ENCODE measurements at places on chromosomes 16 and 17.

- no peak for DNase-seq
These were observed 185.8 kb downstream of the SNX29 start for GRCh38 chr16:12162151-12162985.

- no peak for DNase-seq
These were observed 4.2 kb downstream of the SLC2A4 start for GRCh38 chr17:7285679-7286078.

- DNase-seq: no peak
These were observed 56.2 kb downstream of the RPH3AL start for GRCh38 chr17:296379-296778.

DNA sequence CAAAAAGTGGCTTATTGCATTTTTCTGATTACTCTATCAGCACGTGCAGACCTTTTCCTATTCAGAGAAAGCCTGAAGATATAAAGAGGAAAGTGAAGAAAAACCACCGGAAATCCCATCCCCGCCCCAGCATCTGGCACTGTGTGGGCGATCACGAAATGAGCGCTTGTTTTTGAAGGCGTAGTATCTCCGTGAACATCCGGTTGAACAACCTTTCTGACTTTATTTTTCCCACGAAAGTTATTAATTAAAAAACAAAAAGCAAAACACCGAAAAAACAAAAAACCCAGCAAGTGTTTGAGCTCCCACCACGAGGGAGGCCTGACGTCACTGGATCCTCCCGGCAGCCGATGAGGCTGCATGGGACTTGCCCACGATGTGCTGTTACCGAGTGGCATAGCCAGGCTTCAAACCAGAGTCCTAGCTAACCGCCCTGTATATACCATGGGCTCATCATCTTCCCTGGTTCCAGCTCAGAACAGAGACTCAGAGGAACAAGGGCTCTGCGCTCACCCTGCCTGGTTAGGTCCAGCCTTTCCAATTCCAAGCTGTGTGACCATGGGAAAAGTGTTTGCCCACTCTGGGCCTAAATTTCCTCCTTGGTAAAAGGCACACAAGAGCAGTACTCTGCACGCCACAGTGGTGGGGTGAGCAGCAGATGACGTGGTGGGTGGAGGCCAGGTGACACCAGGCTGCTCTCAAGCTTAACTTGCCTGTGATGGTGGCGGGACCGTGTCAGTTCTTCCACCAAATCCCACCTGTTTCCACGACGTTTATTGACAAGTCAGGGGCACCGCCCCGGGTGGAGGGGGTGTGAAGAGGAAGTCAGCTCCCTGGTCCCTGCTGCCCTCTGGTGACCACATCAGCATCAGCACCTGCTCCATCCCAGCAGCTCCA, 34.3 kb upstream of the IL21R start:
- peak; percentile 85 for DNase-seq

DNA sequence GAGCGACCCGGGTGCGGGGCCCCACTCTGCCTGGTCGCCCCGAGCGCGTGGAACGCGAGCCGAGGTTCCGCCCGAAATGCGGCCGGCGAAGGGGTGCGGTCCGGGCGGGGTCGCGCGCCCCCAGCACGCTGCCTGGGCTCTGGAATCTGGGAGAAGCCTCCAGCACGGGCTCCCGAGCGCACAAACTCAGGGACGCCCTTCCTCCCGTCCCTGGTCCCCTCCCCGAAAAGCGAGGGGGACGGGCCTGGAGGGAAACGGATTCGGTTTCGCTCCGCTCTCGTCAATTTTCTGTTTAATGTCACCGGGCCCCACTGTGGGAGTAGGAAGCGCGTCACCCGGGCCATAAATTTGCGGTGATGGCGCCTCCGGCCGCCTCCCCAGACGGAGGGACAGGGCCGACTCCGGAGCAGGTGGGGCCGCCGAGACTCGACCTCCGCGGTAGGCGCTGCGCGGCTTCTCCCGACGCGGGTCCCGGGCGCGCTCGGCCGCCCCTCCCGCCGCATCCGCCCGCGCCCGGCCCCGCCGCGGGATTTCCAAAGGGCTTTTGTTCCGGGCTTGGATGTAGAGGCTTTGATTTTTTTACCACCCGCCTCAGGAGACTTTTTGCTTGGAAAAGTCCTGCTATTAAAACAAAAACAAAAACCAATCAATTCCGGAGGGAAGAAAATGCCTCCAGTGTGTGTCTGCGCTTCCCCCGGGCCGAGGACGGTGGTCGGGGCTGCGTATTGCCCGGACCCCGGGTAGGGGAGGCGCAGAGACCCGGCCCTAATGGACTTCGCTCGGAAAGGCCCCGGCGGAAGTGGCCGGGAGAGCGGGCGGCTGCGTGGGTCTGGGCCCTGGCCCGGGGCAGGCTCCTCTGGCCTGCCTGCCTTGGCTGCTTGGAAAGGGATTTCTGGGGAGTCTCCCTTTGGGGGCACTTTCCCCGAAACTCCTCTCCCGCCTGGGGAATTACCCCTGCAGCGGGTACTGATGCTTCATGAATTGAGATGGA, 7.9 kb upstream of the BAHCC1 start:
- DNase-seq: peak; percentile 83

DNA sequence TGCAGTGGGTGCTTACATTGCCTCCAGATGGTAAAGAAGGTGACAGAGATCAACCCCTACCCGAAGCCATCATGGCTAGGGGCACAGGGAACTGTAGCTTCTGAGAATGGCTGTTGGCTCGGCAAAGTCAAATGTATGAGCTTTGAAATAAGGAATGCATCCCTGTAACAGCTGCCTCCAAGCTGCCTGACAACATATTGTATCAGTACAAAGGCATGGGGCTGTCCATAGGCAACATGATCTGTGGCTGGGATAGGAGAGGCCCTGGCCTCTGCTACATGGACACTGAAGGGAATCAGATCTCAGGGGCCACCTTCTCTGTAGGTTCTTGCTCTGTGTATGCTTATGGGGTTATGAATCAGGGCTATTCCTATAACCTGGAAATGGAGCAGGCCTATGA, 119.2 kb upstream of the NETO2 start:
- peak; percentile 17 for DNase-seq

DNA sequence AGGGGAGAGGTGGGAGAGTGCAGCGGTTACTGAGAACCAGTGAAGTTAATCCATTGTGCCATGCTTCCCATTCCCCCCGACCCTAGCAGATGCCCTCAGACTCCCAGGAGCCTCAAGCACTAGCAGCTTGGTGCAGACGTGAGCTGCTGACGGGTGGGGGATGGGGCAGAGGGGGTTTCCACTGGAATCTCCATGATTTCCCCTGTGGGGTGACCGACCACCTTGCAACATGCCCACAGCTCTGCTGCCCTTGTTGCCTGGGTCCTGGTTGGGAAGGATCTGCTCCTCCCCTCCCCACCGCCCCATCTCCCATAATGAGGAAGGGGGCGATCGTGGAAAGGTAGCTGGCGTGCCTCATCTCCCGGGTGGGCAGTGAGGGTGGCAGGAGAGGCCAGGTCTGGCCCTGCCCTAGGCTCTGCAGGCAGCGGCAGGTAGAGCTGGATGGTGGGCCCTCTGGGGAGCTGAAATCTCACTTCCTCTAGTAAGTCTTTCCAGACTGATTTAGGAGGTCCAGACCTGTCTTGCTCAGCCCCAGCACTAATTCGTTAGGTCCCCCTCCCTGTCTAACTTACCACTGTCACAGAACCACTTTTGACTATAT, 9.6 kb downstream of the FLOT2 start:
- DNase-seq: no peak

DNA sequence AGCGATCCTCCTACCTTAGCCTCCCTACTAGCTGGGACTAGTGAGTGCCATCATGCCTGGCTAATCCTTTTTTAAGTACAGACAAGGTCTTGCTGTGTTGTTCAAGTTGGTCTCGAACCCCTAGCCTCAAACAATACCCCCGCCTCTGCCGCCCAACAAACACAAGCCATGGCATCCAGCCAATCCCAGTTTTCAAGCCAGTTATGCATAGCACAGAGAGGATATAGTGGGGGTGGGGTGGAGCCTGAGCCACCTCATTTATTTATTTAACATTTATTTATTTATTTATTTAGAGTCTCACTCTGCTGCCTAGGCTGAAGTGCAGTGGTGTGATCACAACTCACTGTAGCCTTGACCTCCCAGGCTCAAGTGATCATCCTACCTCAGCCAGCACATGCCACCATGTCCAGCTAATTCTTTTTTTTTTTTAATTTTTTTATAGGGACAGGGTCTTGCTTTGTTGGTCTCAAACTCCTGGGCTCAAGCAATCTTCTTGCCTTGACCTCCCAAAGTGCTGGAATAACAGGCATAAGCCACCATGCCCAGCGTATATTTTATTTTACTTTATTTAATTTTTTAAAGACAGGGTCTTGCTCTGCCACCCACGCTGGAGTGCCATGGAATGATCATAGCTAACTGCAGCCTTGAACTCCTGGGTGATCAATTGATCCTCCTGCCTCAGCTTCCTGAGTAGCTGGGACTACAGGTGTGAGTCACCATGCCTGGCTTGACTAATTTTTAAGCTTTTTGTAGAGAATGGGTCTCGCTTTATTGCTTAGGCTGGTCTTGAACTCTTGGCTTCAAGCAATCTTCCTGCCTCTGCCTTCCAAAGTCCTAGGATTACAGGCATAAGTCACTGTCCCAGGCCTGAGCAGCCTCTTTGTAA, 26.2 kb upstream of the KLHL11 start:
- DNase-seq: no peak

DNA sequence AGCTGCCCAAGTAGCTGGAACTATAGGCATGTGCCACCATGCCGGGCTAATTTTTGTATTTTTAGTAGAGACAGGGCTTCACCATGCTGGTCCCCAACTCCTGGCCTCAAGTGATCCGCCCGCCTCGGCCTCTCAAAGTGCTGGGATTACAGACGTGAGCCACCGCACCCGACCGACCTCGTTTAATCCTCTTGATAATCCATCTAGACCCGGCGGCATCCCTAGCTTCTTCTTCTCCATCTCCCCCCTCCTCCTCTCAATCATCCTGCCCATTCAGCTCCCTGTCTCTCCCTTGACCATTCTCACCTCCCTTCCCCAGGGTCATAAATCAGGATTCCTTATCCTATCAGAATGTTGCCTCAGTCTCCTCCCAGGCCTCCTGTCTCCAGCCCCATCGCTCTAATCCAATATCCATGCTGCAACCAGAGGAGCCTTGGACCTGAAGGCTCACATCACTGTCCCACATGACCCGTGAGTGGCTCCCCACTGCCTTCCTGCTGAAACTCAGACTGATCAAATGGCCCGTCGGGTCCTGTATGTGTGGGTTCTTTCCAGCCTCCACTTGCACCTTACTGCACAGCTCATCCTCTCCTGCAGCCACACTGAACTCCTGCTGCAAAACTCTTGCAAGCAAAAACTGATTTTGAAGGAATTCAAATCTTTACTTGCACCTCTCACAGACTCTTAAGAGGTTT, 74.1 kb upstream of the CDH5 start:
- no peak for DNase-seq

- DNase-seq: no peak
These were observed 762 bp downstream of the WDR59 start for GRCh38 chr16:74984194-74984528.

DNA sequence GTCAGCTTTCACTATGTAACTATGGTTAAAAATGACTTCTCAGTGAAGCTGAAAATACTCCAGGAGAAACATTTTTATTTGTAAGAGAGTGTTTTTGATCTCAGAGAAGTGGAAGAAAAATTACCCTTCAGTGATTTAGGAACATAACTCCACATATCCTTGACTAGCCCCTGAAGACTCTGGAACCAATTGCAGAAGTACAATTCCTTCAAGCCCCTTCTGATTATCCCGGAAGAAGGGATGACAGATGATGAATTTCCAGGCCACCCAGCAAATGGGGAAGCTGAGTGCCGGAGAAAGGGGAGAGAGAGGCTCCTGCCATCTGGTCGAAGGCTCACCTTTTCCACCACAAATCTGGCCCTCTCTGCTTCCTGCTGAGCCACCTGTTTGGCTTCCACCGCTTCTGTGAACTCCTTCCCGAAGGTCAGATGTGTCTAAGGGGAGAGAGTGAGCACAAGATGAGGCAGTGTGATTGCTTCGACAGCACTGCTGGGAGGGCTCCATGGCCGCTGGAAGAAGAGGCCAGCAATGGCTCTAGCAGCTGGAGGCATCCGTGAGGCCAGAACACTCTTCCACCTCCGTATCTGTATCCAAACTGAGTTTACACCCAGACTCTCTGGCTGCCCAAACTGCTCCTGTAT, 8.1 kb downstream of the PHB1 start:
- DNase-seq: peak; percentile 80

GRCh38 chr16:54602666-54603065, 316.1 kb upstream of the IRX3 start:
- DNase-seq: peak; percentile 86

DNA sequence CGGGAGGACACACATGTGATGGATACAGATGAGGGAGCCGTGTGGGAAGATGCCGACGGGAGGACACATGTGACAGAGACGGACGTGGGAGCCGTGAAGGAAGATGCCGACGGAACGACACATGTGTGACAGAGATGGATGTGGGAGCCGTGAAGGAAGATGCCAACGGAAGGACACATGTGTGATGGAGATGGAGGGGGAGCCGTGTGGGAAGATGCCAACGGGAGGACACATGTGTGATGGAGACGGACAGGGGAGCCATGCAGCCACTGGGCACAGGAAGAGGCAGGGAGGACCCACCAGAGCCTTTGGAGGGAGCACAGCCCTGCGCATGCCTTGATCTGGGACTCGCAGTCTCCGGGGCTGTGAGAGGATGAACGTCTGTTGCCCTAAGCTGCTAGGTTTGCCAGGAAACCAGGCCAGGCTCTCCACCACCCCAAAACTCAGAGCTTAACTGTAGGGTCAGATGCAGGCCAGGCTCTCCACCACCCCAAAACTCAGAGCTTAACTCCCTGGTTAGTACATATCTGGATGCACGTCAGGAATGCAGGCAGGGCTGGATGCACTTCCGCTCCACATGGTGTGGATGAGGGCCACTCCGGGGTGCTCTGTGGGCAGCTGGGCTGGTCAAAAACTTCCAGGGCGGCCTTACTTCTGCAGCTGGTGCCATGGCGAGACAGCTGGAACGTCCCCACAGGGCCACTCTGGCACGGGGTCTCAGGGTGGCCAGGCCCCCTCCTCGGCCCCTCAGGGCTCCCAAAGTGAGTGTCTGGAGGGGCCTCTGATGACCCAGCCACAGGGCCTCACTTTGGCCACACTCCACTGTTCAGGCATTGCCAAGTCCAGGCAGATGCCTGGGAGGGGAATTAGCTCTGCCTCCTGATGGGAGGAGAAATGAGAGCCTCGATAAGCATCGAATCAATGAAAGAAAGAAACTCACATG, 47.7 kb upstream of the ZNF469 start:
- peak; percentile 48 for DNase-seq

- DNase-seq: no peak
These were observed 201.7 kb downstream of the MAP2K4 start for GRCh38 chr17:12222392-12222791.

GRCh38 chr17:65677932-65678331, 116.5 kb upstream of the AXIN2 start:
- DNase-seq: no peak

DNA sequence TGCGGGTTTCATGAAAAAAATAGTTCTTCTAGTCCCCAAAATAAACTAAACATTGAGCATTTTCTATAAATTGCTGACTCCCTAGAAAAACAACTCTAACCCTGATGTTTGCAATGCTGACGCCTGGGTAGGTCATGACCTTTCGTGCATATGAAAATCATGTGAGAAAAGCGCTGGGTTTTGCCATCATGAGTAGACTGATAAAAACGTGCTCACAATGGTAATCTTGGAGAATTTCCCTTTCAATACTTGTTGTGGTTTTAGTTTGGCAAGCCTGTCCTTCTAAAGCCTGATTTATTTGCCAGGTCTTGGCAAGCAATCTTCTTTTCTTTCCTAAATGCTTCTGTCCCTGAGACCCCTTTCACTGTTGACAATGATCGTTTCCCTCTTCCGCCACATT, 4.0 kb upstream of the CLEC10A start:
- no peak for DNase-seq

GRCh38 chr17:43669971-43670644, 8.4 kb upstream of the MEOX1 start:
- peak; percentile 43 for DNase-seq

Data from tongue (tissue), 3 donors.